Stimulated activated CD4-positive, alpha-beta T cell treated with anti-CD3 and anti-CD28 coated beads, Interleukin-12 subunit alpha, Interleukin-12 subunit beta, amount 100 ng/mL, for 48 hours (primary cell): ENCODE measurements at places on chromosomes 16 and 17.

DNA sequence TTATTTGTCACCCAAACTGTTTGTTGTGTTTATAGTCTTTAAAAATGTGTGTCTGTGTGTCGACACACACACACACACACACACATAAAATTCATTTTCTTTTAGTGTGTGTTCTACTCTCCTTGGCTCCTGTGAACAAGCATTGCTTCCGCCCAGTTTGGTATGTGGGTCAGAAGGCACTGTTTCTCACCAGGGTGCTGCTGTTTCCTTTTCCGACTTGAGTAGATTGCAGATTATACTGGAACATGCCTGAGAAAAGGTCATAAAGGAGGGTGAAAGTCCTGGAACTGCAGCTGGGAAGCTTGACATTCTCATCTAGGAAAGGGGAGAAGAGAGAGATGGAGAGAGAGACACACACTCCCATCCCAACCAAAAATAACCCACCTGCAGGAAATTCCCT lies 330.3 kb downstream of the BCAS3 start:
- no peak for DNase-seq

DNA sequence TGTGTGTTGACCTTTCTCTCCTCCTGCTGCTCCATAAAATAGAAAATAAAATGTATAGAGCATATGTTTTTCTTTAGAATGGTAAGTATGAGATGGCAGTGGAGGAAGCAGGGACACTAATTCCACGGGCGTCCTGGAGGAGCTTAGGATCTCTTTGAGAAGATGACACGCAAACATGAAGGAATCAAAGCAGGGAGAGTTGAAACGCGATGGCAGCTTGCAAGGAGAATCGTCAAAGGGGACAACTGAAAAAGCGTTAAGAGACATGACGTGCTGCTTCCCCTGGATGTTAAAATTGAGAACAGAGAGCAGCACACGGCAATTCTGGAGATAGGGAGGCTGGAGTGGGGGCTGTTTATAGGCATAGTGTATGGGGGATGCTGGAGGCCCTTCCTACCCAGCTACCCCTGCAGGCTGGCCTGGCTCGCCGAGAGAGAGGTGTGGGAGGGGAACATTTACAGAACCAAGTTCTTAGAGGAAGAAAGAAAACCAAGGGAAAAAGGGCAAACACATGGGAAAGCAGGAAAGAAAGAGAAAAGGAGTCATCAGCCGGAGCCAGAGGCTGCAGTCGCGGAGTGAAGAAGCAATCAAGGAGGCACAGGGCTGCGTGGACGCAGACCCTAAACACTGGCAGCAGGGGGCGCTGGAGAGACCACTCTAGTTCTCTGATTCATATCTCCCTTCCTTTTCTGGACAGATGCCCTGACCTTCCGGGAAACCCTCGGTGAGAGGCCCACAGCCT lies 55.8 kb downstream of the MYH13 start:
- DNase-seq, result no peak

GRCh38 chr16:54216268-54216667 lies 70.3 kb downstream of the IRX3 start:
- no peak for DNase-seq

DNA sequence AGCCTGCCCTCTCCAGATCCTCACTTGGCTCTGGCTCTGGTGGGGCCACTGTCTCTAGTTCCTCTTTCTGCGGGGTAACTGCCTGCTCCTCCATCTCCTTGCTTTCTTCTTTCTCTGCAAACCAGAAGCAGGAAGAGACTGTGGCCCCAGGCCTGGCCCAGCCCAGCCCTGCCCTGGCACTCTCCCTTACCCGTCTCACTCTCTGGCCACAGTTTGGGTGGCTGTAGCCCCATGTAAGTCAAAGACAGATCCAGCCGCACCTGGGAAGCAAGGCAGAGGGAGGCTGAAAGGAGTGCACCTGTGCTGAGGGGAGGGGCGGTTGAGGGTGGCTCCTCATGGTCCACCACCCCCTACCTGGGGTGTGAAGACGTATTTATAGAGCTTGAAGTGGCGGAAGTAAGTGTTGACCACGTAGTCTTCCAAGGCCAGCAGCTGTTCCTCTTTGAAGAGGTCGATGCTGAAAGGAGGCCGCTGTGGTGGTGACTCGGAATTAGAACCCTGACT lies 2.8 kb downstream of the CFAP119 start:
- no peak for DNase-seq

- no peak for DNase-seq
Observed at GRCh38 chr16:57486858-57487834, 853 bp upstream of the DOK4 start.

GRCh38 chr17:21249920-21250703 lies 3.1 kb downstream of the NATD1 start:
- no peak for DNase-seq

DNA sequence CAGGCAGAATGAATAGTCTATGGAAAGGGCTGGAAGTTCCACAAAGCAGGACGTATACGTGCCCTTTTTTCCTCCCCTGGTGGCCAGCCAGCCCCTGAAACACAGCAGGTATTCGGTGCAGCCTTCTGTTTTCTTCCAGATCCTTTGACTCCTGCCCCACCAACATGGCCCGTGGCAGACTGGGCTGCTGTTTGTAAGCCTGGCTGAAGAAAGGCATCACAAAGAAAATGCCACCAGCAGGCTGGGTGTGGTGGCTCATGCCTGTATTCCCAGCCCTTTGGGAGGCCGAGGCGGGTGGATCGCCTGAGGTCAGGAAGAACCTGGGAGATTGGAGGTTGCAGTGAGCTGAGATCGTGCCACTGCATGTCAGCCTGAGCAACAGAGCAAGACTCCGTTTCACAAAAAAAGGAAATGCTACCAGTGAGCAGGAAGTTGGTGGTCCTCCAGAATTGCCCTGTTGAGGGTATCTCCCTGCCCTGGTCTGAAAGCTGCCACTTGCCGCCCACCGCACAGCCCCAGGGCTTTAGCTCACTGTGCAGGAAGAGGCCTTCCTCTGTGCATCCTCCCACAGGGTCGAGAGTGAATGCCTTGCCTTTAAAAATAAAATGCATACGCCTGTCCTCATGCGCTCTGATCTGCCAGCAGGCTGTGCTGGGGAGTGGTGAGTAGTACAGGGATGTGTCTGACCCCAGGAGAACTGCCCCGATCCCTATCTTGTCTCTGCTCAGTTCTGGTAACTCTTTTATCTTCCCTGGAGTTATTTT lies 587.7 kb downstream of the MAF start:
- DNase-seq, result no peak

- DNase-seq, result no peak
Observed at GRCh38 chr16:88020516-88020885, 69.3 kb downstream of the BANP start.

DNA sequence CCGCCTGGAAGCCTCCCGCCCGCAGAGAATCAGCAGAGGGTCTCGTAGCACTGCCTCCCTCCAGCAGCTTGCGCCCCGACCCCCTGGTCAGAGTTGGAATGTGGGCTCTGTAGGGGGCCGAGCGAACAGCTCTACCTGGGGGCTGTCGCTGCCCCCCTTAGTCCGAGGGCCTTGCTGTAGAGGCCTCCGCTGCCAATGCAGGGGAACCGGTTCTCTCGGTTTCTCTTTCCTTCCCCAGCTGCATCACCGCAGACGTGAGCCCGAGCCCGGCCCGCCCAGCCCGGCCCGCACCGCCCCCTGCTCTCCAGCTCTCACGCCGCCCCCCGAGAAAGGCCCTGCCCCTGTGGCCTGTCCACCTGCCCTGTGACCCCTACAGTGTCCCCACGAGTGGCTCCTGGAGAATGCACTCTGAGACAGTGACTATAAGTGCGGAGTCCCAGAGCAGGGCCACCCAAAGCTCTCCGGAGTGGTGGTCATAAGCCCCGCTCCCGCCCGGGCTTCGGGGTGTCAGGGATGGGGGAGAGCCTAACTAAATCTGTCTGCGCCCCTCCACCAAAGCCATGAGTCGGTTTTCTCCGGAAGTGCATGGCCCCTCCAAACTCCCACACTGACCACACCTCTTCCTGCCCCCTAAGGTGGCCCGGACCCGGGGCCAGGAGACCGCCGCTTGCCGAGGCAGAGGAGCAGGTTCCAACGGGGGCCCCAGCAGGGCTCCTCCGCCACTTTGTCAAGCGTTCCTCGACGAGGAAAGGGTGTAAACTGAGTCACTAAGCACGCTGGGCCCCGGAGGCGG lies 1.7 kb downstream of the ARHGAP27 start:
- no peak for DNase-seq

DNA sequence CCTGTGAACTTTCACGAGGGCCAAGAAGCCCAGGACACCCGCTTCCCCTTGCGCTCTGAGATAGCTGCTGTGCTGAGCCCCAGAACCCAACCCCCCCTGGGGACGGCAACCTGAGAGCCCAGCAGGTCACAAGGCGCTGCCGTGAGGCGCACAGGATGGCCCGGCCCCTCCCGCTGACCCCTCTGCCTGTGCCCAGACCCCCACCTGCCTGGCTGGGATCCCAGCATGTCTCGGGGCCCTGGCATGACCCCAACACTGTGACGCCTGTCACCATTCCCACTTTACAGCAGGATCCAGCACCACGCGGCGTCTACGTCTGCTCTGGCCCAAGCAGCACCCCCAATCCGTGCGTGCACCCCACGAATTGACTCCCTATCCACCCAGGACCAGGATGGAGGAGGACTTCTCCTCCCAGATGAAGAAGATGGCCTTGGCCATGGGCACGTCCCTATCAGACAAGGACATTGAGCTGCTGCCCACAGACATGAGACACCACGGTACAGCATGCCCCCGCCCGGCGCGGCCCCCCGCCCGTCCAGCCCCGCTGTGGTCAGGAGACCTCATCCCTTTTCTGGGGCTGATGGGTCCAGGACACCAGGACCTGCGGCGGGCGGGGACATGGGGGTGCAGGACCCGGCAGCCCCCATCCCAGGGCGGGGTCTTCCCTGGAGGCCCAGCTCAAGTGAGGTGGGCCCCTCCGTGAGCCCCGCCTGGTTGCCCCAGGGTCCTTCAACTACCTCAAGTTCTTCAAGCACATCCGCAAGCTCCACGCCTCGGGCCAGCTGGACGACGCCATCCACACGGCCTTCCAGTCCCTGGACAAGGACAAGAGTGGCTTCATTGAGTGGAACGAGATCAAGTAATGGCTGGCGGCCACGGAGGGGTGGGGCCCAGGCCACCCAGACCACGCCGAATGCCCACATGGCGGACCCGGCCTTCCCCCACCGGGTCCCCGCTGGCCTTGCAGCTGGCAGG lies 15.1 kb upstream of the AATK start:
- DNase-seq, result no peak

- DNase-seq, result no peak
Observed at GRCh38 chr17:17728550-17729251, 47.4 kb downstream of the RAI1 start.

- no peak for DNase-seq
Observed at GRCh38 chr17:27609611-27610303, 21.2 kb upstream of the LGALS9 start.

DNA sequence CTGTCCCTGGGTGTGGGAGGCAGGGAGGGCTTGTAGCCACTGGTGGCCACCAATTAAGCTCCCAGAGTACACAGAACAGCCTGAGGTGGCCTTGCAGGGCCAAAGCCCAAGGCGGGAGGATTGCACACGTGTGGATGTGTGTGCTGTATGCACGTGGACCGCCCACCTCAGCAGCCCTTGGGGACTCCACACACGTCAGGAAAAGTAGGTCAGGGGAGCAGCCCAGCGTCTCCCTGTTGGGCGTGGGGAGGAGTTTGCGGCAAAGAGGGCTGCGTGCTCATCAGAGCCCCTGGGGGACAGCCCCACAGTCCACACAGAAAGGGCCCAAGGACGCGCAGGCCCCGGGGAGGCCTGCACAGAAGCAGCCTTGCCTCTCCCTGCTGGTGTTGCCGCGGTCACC lies 19.6 kb downstream of the SBK1 start:
- no peak for DNase-seq

DNA sequence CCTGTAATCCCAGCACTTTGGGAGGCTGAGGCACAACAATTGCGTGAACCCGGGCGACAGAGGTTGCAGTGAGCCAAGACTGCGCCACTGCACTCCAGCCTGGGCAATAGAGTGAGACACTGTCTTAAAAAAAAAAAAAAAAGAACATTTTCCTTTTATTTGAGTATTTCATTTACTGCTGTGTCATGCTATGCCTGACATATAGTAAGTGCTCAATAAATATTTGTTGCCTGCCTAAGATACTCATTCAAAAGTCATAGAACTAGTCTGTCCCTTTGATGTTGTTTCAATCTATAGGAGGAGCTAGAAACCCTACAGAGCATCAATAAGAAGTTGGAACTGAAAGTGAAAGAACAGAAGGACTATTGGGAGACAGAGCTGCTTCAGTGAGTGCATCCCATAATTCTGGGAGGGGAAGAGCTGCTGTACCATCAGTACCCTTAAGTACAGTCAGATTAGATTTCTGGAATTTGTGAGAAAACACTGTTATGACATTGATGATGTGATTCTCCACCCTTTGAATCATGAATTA lies 20.0 kb downstream of the CALCOCO2 start:
- DNase-seq, result no peak

GRCh38 chr17:14760719-14761411 lies 460.0 kb downstream of the HS3ST3B1 start:
- DNase-seq, result no peak

GRCh38 chr17:80363120-80363515 lies 51.8 kb upstream of the ENDOV start:
- no peak for DNase-seq

DNA sequence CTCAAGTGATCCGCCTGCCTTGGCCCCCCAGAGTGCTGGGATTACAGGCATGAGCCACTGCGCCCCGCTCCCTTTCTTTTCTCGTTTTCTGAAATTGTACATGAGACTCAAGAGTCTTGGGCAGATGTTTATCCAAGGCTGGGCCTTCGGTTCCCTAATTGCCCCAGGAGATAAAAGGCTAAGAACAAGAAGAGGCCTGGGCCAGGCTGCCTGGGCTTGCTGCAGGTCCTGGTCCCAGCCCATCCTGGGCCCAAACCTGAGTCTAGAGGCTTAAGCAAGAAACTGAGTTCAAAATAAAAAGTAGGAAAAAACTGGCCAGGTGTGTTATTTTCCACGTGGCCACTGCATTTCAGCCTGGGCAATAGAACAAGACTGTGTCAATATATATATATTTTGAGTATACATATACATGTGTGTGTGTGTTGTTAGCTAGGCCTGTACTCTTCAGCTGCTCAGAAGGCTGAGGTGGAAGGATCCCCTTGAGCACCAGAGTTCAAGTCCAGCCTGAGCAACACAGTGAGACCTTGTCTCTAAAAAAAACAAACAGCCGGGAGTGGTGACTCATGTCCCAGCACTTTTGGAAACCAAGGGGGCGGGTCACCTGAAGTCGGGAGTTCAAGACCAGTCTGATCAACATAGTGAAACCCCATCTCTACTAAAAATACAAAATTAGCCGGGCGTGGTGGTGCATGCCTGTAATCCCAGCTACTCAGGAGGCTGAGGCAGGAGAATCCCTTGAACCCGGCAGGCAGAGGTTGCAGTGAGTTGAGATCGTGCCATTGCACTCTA lies 6.8 kb upstream of the CLUH start:
- no peak for DNase-seq

GRCh38 chr16:57413301-57413730 lies 8.7 kb downstream of the CCL17 start:
- DNase-seq, result no peak

DNA sequence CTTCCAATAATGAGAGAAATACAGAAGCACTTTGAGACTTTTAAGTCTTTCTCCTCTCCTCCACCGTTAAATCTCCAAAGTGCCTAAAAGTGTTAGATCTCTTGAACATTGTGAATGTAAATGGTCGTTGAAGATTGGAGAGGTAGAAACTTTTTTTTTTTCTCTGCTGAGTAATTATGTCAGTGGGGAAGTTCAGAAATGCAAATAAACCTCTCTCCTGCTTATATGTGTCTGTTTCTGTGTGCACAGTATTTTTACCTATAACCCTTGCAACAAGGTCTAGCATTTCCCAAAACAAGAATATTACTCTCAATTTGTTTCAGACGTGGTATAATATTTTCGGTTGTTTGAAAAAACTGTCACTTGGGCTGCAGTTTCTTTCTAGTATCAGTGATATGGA lies 833.6 kb upstream of the CDH8 start:
- no peak for DNase-seq

GRCh38 chr17:28173031-28173561 lies 130.6 kb downstream of the NLK start:
- no peak for DNase-seq
